ENCODE measurements at places on chromosomes 12 and 14.

DNA sequence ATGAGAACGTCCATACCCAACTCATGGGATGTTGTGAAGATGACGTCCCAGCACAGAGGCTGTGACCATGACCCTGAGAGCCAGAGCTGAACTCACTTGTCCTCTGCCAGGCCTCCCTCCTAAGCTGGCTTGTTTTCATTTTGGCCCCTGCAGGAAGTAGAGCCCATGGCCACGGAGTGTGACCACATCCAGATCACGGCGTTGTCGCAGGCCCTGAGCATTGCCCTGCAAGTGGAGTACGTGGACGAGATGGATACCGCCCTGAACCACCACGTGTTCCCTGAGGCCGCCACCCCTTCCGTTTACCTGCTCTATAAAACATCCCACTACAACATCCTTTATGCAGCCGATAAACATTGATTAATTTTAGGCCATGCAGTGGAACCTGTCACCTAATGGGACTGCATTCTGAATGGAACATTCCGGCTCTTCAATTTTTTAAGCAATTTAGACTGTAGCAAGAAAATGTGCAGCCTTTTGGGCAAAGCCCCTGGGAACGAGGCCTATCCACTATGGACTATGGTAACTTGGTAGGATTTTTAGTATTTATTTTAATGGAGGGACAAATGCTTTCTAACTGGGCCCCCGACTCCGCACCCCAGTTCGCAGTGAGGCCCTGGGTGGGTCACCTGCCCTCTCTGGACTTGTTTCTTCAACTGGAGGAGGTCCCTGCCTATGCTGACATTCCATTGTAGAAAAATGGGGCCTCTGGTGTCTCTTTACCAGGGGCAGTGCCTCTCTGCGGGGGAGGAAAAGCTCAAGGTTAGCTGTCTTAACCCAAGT, 19.6 kb downstream of the OTUB2 start:
- no peak for DNase-seq

GRCh38 chr12:47769234-47770085, 3.6 kb upstream of the SLC48A1 start:
- DNase-seq = no peak

DNA sequence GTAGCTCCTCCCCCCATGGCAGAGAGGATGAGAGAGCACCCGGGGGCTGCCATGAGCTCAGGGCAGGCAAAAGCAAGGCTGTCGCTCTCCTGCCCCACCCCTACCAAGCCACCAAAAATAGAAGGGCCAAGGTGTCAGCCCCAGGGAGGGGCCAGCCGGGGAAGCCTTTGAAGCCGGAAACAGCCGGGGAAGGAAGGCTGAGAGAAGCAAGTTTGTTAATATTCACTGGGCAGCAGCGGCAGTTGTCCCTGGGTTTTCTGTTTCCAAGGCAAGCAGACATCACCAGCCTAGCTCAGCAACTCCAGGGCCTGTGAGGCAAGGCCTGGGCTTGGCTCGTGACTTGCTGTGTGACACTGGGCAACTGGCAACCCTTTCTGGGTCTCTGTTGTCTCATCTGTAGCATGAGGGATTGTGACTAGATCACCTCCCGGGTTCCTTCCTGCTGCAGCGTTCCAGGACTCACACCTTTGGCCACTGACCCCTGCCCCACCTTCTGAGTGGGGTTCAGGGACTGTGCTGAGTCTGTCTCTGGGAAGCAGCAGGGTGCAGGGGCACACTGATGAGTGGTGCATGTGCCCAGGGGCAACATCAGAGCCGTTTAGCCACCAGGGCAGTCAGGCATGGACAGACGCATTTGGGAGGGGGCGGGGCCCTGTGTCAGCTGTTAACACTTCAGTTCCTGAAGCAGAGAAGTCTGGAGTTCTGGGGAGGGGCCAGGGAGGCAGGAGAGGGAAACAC, 24.3 kb downstream of the SYNDIG1L start:
- no peak for DNase-seq

GRCh38 chr12:106288494-106289195, 13.9 kb upstream of the TCP11L2 start:
- DNase-seq = no peak

- DNase-seq = no peak
Measured at GRCh38 chr14:35362911-35363374, 41.6 kb downstream of the NFKBIA start.

- DNase-seq = no peak
Measured at GRCh38 chr12:122837306-122838265, 2.3 kb downstream of the HIP1R start.

- DNase-seq = no peak
Measured at GRCh38 chr14:69044965-69045555, 66.0 kb upstream of the ACTN1 start.

Data from NCI-H1417 treated with DMSO at 0.1 percent for 48 hours (cell line).